ENCODE measurements at places on chromosomes 1 and 21.

DNA sequence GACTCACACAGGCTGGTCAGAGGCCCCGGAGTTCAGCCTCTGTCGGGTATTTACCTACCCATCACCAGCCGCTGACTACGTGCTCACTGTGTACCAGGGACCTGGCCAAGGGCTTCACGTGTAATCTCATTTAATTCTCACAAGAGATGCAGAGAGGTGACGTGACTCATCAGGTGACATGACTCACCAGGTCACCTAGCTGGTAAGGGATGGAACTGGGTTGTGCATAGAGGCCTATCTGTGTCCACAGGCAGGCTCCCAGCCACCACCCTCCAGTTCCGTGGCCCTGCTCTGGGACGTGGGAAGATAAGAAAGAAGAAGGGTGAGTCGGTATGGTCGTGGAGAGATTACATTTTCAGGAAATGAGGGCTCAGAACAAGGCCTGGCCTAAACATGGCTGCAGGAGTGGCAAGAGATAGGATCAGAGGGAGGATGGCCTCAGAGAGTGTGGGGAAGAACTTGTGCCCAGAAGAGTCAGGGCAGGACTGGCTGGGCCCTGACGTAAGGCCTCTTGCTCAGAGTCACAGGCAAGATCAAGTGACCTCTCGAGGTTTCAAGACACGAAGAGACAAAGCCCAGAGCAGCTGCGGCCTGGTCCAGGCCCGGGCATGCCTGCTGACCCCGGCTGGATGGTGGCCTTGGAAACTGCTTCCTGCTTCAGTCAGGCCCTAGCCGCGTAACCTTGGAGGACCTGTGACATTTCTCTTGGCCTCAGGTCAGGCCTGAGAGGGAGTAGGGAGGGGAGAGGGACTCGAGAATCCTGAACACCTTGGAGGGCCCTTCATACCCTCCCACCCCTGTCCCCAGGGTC lies 52.7 kb upstream of the WASF2 start:
- no peak for DNase-seq

GRCh38 chr1:25996966-25997827 lies 666 bp downstream of the PAFAH2 start:
- DNase-seq: no peak

DNA sequence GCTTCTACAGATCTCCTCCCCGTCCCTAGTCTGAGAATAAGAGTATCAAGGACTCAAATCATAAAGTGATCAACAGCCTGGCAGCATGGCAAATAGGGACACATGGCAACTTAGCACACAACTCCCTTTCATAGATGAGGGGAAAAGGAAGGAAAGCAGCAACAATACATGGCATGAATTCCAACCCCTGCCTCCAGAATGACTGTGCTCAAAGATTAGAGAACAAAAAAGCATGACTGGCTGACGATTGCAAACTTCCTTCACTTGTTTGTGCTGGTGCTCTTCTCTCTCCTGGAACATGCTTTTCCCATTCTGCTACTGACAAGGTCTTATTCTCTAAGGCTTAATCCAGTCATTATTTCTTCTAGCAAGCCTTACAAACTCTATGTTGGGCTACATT lies 11.5 kb downstream of the KTI12 start:
- no peak for DNase-seq

DNA sequence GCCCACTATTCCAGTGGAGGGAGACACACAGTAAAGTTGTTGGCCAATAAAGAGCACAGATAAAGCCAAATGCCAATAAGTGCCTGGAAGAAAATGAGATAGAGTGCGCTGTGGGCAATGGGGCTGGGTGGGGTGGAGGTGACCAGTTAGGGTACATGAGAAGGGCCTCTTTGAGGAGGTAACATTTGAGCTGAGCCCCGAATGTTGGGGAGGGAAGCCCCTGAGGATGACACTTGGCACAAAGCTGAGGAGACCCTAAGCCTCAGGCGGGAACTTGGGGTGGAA lies 979 bp downstream of the S100A9 start:
- no peak for DNase-seq

DNA sequence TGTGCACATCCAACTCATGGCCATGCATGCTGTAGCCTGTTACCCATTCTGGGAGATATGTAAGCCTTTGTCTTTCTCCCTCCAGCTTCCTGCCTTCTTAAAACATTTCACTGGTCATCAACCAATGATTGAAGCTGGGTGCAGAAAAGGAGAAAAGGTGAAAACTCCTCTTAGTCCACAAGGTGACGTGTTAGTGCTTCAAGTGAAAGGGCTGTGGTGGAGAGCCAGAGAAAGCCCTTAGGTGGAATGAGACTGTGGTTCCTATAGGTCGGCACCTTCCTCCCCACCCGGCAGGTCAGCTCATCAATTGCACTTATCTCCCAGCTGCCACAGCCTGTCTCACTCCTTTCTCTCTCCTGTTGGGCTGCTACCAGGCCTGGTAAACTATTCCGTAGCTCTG lies 30.4 kb downstream of the ERG start:
- no peak for DNase-seq

GRCh38 chr21:45109831-45110492 lies 35.6 kb downstream of the ADARB1 start:
- DNase-seq: no peak

- DNase-seq: no peak
Observed at GRCh38 chr1:61079898-61080336, 2.4 kb upstream of the NFIA start.

DNA sequence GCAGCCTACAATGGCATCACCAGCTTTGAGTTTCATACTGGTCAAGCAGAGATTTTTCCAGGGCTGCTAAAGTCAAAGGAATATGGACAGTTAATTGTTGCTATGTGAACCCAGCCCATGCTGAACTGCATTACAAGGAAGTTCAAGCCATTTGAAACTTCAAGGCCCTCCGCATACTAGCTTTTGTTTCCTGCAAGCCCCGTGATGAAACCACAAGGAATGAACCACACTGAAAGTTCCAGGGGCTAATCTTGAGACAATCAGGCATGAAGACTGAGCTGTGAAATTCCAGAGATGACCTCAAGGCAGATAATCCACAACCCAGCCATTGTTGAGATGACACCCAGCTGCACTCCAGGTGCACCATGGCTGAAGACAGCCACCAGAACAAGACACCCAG lies 180.8 kb downstream of the C1orf21 start:
- no peak for DNase-seq

DNA sequence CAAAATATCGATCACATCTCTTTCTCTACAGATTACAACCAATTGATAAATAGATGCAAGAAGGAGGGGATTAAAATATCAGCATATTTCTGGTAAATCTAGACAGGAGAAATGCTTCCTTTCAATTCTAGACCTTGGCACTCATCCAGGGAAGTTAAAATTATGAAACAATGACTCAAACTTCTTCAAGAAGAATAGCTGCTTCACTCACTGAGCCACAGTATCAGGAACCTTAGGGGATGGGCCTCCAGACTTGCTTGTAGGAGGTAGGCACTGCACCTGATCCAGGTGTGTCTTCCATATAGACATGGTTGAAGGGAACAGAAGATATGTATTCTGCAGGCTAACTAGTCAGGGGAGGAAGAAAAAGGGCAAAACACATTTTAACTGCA lies 9.8 kb downstream of the SLAMF7 start:
- no peak for DNase-seq

DNA sequence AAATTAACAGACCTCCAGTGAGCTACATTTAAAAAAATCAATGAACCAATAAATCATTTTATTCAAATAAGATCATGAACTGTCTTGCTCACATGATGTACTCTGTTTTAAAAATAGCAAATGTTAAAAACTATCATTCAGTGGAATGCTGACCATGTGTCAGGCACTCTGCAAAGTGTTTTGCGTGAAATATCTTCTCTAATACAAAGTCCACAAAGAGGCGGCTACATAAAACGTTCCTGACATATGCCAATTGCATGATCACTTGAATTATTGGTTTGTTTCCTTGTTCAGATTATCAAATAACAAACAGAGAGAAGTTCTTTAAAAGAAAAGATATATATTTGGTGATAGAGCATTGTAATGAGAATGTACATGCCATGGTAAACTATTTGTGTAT lies 10.7 kb downstream of the FMO2 start:
- DNase-seq: no peak

DNA sequence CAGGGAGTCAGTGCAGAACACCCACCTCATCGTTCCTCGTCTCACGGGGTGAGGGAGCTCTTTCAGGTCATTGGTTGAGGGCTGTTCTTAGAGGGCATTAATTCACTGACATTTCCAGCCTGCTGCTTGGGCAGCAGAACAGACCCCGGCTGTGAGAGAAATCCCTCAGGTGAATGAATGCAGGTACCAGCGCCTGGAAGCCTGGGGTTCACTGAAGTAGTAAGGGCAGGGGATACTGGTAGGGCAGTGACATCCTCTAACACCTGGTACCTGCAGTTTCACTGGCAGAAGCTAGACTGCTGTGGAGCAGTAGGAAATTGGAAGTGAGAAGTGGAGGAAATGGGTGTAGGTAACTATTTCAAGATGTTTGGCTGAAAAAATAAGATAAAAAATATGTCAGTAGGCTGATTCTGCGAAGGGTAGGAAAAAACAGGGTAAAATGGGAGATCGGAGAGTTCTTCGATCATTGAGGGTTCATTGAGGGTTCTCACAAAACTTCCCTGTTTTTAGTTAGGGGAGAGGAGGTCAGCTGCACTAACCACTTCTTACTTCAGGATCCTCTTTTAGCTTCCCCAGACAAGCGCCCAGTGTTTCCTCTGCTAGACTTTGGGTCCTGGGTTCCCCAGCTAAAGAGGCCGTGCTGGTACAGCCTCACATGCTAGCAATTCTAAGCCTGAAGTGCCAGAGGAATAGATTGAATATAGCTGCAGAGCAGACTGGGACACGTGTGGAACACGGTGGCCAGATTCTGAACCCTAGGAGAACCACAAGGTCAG lies 55.2 kb downstream of the RNF220 start:
- DNase-seq: no peak
